ENCODE measurements at places on chromosomes 2 and 18.

DNA sequence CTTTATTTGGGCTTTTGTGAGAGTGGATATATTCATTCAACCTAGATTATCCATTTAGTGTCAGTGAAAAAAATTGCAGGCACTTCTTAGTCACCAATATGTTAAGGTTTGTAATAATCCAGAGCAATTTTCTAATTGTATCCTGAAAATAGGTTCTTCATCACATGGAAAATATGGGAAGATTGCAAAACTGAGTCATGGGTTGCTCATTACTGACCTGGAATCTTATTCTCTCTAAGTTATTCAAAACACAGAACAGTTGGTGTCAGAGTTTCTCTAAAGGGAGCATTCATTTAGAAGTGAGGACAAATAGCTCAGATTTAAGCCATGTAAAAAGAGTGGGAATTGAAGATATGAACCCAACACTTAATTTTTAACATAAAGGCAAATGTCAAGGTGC lies 181.3 kb downstream of the IKZF2 start:
- DNase-seq = peak; percentile 67

GRCh38 chr18:8314124-8314523 lies 295.1 kb upstream of the RAB12 start:
- no peak for DNase-seq

GRCh38 chr2:113175736-113176695 lies 2.2 kb downstream of the PSD4 start:
- no peak for DNase-seq

GRCh38 chr2:109447251-109447661 lies 166.5 kb downstream of the SEPTIN10 start:
- DNase-seq = peak; percentile 99

- no peak for DNase-seq
Measured at GRCh38 chr2:168944065-168944464, 43.0 kb downstream of the G6PC2 start.

DNA sequence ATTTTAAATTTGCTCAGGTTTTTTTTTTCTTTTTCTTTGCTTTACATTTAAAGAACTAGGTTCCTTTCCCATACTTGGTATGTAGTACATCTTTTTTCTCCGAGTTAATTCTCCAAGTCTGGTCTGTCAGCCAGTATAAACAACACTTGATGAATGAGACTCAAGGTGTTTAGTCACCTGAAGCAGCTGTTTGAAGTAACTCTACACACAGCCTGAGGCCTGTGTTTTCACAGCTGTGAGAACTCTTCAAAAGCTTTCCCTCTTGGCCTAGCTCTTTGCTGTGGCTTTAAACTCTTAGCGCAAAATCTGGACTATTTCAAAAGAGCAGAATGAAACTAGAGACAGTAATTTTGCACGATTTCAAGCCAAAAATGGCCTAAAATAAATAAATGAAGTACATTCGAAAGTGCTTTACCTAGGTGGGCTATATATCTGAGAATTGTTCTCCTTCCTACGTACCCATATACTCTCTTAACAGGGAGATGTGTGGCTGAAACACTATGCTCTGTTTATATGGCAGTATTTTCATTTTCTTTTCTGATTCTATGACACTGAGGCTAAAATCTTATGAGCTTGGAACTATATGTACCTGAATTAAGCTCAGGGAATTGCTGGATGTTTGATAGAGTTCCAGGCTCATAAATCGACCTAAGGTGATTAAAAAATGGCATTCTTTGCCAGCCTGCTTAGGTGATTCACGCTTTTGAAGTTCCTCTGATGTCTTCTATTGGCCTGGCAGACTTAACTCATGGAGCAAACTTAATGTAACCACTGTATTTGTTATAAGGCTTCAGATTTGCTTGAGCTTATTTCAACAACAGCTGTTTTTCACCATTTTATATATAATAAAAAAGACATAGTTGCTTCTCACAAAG lies 1044.1 kb upstream of the ZEB2 start:
- DNase-seq = peak; percentile 47

- DNase-seq = no peak
Measured at GRCh38 chr18:48116873-48117630, 186.6 kb upstream of the SMAD2 start.

DNA sequence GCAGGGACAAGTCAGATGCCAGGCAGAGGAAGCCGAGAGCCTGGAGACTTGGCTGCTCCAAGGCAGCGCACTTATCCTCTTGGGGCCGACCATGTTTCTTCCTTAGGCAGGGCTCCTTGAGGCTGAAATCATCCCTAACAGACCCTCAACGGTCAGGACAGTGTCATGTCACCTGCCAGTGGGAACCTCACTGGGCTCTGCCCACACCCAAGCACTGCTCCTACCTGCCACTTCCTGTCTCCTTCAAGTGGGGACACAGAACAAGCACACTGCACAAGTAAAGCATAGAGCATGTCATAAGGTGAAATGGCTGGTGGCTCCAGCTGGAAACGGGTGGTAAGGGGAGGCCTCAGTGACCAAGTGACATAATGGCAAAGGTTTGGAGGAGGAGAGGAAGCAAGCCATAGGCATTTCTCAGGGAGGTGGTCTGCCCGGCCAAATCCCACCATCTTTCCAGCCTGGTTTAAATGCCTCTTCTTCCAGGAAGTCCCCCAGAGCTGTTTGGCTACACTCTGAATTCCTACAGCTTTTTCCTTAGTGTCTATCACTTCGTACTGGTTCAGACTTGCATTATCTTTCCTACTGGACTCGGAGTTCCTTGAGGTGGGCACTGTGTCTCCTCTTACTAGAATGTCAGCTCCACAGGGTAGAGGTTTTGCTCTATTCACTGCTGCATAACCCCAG lies 7.3 kb upstream of the ATOH8 start:
- no peak for DNase-seq

DNA sequence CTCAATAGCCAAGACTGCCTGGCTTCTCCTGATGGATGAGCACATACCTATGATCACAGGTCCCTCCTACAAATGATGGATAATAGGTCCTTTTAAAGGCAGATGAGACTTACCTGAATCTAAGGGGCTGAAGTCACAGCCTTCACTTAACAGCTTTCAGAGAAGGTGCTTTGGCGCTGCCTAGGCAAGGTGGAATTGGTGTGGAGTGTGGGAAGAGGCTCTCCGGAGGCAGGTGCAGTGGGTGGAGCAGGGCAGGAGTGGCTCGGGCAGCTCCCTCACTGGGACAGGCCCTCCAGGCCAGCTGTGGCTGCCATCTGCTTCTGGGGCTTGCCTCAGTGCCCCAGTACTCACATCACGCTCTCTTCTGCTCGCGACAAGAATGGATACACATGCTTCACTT lies 99.0 kb upstream of the TPO start:
- DNase-seq = no peak

- peak; percentile 24 for DNase-seq
Measured at GRCh38 chr18:8301427-8302172, 307.6 kb upstream of the RAB12 start.

DNA sequence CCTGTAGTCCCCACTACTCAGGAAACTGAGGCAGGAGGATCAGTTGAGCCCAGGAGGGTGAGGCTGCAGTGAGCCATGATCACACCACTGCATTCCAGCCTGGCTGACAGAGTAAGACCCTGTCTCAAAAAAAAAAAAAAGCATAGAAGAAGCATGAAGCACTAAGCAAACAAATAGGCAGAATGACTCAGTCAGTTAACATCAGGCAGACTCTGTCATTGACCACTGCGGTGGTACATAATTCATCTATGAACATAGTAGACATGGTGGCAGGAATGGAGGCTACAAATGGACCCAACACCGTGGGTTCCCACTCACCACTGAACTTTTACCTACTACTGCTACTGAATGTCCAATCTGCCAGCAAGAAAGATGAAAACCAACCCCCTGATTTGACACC lies 7.6 kb upstream of the ASXL2 start:
- peak; percentile 88 for DNase-seq

DNA sequence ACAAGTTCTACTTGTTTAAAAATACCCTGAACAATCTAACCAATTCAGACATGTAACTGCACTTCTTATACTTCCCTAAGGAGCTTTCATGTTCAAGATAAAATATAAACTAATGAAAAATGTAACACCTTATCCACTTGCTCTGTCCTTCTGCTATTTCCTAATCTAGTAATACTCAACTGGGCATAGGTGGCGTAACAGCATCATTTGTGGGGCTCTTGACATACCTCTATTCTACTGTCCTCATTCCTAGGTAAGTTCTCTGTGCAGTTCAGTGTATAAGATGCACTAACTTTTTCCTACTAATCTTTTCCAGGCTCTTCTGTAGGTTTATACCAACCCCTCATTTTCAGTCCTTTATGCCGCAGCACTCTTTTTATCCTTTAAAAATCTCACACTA lies 36.7 kb downstream of the PRKD3 start:
- DNase-seq = no peak

DNA sequence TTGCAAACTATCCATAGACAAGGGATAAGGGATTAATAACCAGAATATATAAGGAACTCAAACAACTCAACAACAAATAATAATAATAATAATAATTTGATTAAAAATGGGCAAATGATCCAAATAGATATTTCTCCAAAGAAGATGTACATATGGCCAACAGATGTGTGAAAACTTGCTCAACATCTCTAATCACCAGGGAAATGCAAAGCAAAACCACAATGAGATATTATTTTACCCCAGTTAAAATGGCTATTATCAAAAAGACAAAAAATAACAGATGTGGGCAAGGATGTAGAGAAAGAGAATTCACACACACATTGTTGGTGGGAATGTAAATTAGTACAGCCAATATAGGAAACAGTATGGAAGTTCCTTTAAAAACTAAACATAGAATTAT lies 26.9 kb downstream of the DNAH7 start:
- no peak for DNase-seq

DNA sequence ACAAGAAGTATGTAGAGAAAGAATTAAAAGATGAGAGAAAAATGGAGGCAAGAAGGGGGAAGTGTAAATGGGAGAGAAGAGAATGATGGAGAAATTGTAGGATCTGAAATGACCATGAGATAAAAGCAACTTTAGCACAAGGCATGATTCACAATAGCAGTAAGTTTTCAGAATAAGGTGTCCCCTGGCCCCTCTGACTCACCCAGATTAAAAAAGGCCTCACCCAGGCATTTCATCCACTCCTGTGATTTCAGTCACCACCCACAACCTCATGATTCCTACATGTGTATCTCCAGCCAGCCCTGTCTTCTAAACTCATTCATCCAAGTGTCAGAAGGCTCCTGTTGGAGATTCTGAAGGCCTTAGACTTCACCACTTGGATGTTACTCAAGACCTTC lies 56.6 kb downstream of the SP100 start:
- DNase-seq = peak; percentile 86

- DNase-seq = no peak
Measured at GRCh38 chr2:240455647-240456446, 20.4 kb downstream of the GPC1 start.

GRCh38 chr2:239550357-239550756 lies 149.5 kb upstream of the HDAC4 start:
- peak; percentile 7 for DNase-seq

- DNase-seq = no peak
Measured at GRCh38 chr2:37599688-37600525, 71.5 kb downstream of the CDC42EP3 start.

- no peak for DNase-seq
Measured at GRCh38 chr2:112004253-112004645, 50.8 kb upstream of the TMEM87B start.

DNA sequence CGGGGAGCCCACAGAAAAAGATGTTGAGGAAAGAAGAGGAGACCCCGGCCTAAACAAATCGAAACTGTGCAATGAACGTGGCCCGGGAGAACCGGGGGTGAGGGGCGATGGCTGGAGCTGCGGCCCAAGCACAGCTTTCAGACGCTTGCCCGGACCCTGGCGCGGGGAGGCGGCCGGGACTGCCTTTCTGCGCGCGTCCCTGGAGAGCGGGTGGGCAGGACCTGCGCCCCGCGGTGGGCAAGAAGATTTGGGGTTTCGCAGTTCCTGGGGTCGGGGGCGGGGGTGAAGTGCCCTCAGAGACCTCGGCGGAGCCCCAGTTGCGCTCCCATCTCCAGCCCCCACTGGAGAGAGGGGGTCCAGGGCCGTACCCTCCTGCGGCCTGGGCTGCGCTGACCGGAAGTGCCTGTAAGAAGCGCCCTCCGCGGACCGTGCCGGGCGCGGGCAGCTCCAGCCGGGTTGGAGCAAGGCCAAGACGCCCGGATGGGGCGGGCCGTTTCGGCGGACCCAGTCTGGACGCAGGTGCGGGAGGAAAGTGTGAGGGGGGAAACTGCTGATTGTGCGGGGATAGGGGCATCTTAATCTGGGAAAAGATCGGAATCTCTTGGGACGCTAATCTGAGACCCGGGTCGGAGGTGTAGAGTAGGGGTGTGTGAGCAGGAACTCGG lies 11.6 kb downstream of the EN1 start:
- no peak for DNase-seq

GRCh38 chr2:231920366-231920765 lies 5.8 kb downstream of the NPPC start:
- no peak for DNase-seq

DNA sequence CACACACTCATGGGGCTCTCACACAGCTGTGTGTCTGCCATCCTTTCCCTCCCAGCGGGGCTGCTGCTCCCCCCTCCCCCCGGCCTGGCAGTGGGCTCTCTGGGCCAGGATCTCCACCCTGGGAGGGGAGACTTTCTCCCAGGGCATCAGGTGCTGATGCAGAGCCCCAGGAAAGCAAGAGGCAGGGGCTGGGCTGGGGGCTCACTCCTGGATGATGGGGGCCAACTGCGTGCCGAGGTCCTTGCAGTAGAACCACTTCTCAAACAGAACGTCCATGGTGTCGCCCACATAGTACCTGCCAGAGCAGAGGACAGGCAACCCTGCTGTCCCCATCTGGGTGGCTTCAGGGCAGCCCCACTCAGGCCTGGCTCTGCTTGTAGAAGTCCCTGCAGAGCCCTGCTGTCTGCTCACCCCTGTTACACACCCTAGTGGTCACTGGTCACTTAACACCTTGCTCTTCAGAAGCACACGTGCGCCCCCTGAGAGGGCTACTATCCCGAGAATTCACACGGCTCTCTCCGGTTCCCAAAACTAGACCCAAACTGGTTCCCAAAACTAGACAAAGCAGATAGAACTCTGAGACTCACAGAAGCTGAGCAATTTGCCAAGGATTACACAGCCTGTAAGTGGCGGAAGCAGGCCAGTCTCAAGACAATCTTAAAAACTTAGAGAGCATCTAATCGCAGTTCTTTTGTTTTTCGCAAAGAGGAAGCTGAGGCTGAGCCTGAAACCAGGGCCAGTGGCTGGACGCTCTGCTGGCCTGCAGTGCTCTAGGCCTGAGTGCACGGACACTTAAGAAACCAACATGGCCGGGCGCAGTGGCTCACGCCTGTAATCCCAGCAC lies 6.6 kb upstream of the OXER1 start:
- peak; percentile 74 for DNase-seq

DNA sequence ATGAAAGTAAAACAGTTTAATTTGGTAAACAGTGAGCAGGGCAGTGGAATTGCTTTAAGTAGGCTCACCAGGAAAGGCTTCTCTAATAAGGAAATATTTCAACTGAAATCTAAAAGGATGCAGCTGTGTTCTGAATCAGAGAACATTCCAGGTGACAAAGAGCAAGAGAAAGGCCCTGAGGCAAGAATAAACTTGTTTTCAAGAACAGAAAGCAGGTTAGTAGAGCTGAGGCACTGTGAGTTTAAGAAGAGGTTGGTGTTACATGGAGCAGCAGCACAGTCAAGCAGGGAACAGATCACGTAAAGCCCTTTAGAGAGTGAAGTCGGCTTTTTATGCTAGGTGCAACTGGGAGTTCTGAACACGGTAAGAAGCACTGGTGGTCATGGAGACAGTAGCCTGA lies 57.0 kb upstream of the SCN1A start:
- DNase-seq = peak; percentile 27

- peak; percentile 61 for DNase-seq
Measured at GRCh38 chr18:2932247-2933181, 80.4 kb downstream of the LPIN2 start.

GRCh38 chr2:118668431-118669424 lies 178.7 kb downstream of the EN1 start:
- DNase-seq = peak; percentile 93

- DNase-seq = no peak
Measured at GRCh38 chr2:233936089-233936488, 18.9 kb downstream of the TRPM8 start.
